ENCODE measurements at places on chromosomes 2 and 18.

DNA sequence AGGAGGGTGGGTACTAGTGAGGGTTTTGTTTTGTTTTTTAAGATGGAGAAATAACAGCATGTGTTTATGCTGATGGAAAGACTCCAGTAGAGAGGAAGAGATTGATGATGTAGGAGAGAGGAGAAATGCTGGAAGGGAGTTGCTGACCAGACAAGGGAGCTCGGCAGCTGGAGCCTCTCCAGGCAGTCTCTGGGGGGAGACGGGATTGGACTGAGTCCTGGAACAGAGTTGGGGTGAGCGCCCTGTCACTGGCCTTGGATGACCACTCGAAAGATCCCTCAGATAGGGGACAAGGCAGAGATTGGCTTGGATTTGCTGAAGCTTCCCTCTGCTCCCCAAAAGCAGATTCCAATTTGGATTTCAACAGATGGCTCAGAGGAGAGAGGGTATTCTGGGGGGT lies 197.7 kb downstream of the NAPG start:
- DNase-seq: no peak

GRCh38 chr2:73868204-73868978 lies 24.4 kb upstream of the ACTG2 start:
- no peak for DNase-seq

GRCh38 chr18:42052122-42052708 lies 97.2 kb downstream of the PIK3C3 start:
- DNase-seq: no peak

DNA sequence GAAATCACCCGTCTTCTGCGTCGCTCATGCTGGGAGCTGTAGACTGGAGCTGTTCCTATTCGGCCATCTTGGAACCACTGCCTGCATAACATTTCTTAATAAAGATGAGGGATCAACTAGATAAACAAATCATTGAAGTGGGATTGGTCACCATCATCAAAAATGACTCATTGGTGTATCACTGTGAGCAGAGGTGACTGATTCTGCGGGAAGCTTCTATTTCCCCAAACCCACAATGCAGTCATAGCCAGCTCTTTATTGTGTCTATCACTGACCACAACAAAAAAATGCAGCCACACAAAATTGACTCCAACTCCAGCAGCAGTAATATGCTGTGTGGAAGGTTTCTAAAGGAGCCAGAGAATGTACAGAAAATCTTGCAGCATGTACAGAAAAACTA lies 630.7 kb upstream of the HS6ST1 start:
- no peak for DNase-seq

DNA sequence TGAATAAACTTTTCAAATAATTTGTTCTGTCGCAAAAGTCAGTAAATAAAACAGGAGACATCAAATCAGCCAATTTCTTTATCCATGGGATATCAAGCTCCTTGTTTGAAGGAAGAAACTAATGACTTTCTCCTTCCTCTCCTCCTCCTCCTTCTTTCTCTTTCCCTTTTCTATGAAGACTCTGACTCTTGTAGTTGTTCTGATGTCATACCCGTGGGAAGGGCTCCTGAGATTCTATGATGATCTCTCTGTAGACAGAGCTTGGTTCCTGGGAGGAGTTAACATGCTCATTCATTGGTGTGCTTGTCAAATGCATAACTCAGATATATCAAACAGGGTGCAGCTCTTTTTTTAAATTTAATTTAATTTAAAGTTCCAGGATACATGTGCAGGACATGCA lies 118.7 kb upstream of the KCTD1 start:
- no peak for DNase-seq

GRCh38 chr2:113940891-113941290 lies 51.0 kb downstream of the ACTR3 start:
- no peak for DNase-seq

DNA sequence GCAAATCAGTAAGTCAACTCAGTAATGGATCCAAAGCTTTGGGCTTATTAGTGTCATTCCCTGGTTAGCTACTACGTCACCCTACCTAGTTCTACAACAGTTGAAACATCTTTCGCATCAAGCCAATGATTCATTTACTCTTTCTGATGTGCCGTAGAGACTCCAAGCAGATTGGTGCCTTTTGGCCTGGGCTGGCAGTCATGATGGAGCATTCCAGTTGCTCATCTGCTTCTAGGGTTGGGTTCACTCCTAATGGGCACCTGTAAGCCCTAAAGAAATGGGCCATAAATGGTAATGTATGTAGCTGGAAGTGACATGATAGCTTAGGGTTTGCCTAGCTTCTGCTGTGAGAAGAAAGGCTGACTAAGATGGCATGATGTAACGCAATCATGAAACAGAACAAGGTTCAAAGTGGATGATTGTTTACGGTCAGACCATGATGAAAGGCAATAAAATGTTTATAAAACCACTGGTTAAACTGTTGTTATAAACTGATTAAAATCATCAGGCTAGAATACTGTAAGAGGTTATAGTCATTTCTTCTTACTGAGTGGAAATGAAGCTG lies 20.4 kb upstream of the CCL20 start:
- no peak for DNase-seq

Data from GM12892 (cell line).